ENCODE measurements at places on chromosomes 16 and 17. TPM values are rescaled to one million over a fixed set of nuclear protein-coding genes. Genes with fewer than 3 reads are reported as not detected.

DNA sequence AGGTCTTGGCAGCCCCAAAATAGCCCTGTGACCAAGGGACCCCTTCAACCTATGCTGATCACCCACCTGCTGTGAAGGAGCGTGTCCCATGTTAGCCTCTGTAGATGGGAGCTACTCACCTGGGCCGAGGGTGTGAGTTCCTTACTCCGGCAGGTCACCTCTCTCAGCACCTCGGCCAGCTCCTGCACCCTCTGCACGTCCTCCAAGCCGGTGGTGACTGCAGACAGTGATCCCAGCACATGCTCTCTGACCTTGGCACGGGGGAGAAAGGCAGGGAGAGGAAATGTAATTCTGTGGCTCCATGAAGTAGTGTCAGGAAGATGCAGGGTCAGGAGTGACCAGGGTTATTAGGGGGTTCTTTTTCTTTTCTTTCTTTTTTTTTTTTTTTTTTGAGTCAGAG is 67.7 kb upstream of the BCO1 start:
- H3K4me1 ChIP-seq: peaks cover 4% of the 10 kb centered on the region
- H3K4me3 ChIP-seq: no peak overlapping the region
- DNase-seq: no peak
- H3K27me3 ChIP-seq: peaks cover 19% of the 10 kb centered on the region
- H3K27ac ChIP-seq: no peak overlapping the region

GRCh38 chr17:31068291-31068690 is 26.5 kb upstream of the NF1 start:
- H3K27me3 ChIP-seq: no peaks in the 10 kb centered on the region
- H3K36me3 ChIP-seq: peaks cover 2% of the 10 kb centered on the region
- peaks cover 17% of the 10 kb centered on the region for H3K4me1 ChIP-seq
- no peak for DNase-seq

The C17orf113 gene
- total RNA-seq: 0.77 TPM

DNA sequence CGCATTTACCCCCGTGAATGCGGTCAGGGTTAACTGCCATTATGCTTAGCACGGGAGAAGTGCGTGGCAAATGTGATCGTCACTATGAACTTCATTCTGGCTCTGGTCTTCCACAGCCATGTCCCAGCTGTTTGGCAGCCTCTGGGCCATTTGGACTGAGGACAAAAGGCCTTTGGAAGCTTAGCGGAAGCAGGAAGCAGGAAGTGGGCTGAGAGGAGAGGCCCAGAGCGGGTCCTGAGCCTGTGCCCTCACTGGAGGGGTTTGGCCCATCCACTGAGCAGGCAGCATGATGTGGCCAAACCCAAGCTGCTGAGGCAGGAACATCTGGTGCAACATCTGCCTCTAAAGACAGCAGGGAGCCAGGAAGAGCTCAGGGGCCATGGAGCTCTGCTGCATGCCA is 345.9 kb downstream of the C16orf95 start:
- no peak overlapping the region for H3K27ac ChIP-seq
- peaks cover 1% of the 10 kb centered on the region for H3K36me3 ChIP-seq
- no peaks in the 10 kb centered on the region for H3K27me3 ChIP-seq
- no peak for DNase-seq
- H3K4me3 ChIP-seq: no peak overlapping the region

DNA sequence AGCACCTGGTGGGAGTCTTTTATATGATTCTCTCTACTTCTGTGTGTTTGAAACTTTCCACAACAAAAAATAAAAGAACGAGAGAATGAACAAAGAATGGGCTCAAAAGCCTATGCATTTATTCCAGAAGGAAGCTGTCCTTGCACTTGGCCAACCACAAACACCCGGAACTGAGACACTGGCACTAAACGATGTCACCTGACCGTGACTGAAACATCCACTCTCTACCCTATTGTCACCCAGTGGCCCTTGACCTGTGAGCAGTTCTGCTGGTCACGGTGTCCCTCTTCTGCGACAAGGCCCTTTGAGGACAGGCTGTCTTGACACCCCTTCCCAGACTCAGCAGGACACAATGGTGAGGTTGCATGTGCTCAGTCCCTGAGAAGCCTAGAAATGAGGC is 56.6 kb downstream of the TEKT5 start:
- H3K36me3 ChIP-seq: no peaks in the 10 kb centered on the region
- H3K4me1 ChIP-seq: no peaks in the 10 kb centered on the region
- H3K4me3 ChIP-seq: no peak overlapping the region
- no peak for DNase-seq
- H3K27me3 ChIP-seq: peaks cover 28% of the 10 kb centered on the region

The KRTAP4-1 gene
- not detected for total RNA-seq

The TNS4 gene
- total RNA-seq: 0.39 TPM

DNA sequence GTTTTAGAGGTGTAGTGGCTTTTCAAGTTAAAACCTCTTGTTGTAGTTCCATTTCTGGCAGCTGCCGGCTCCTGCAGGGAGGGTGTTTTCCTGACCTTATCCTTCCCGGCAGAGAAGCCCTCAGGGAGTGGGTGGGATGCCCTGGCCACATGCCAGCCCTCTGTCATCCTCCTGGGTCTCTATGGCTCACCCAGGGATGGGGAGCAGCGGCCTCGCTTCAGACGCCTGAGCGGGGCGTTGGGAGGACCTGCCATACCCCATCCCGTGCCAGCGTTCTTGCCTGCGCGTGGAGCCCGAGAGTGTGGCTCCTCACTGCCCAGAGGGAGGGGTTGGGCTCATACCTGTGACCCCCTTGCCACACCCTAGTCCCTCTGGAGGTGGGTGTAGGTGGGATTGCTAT is 11.9 kb downstream of the KCNJ12 start:
- no peak for DNase-seq
- peaks cover 3% of the 10 kb centered on the region for H3K36me3 ChIP-seq
- peak overlapping the region; percentile 17 for H3K27ac ChIP-seq

DNA sequence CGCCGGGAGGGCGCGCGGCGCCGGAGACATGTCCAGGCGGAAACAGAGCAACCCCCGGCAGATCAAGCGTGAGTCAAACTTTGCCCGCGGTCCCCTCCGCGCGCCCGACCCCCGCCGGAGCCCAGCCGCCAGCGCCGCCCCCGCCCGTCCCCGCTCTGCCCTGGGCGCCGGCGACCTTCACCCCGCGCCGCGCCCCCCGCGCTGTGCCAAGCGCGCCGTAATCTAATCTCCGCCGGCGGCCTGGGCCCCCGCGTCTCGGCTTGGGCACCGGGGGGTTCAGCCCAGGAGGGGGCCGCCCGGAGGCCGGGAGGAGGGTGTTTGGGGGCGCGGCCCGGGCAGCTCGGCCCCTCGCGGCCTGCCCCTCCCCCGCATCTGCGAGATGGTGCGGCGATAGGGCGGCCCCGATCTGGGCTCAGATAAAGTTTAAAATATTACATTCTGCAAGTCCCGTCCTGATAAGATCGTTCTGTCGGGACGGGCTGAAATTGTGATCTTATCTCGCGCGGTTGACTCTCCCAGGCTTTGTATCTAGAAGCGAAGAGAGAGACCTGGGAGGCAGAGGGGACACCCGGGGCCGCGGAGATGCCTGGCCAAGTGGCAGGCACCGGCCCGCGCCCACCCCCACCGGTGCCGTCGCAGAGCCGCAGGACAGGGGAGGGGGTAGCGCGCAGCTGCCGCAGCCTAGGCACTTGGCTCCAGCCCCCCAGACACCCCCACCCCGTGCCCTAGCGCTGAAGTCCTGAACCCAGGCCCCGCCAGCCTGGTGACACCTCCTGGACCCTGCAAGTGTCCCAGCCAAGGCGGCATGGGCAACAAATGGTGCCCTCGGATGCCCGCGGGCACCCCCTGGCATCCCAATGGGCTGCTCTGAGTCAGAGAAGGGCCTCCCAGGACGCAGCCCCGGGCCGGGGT is 787 bp downstream of the ZFPM1 start:
- no peak overlapping the region for H3K27ac ChIP-seq
- H3K4me3 ChIP-seq: peak overlapping the region; percentile 70
- no peak for DNase-seq

GRCh38 chr17:39132192-39132610 is 19.2 kb downstream of the PLXDC1 start:
- no peaks in the 10 kb centered on the region for H3K27me3 ChIP-seq
- peak overlapping the region; percentile 10 for H3K4me3 ChIP-seq
- peaks cover 33% of the 10 kb centered on the region for H3K4me1 ChIP-seq
- H3K27ac ChIP-seq: peak overlapping the region; percentile 92

The CMTM2 gene
- not detected for total RNA-seq

The C17orf67 gene
- total RNA-seq: 1.8 TPM

The KRT24 gene
- not detected for total RNA-seq

DNA sequence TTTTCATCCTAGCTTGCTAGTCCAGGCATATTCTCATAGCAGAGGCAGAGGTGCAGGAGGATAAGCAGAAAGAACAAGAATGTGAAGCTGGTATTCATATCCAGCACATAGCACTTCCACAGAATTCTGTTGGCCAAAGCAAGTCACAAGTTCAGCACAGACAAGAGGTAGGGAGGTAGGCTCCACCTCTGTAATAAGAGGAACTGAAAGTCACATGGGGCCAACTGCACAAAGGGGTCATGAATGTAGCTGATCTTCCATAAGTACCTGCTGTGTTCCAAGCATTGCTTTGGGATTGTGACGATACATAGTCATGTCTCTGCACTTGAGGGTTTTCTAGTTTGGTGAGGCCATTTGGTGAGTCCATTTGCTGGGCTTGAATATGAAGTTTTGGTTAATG is 110.8 kb upstream of the MPHOSPH6 start:
- no peaks in the 10 kb centered on the region for H3K36me3 ChIP-seq
- H3K27me3 ChIP-seq: peaks cover 15% of the 10 kb centered on the region
- no peak overlapping the region for H3K27ac ChIP-seq
- no peak overlapping the region for H3K4me3 ChIP-seq
- no peak for DNase-seq

DNA sequence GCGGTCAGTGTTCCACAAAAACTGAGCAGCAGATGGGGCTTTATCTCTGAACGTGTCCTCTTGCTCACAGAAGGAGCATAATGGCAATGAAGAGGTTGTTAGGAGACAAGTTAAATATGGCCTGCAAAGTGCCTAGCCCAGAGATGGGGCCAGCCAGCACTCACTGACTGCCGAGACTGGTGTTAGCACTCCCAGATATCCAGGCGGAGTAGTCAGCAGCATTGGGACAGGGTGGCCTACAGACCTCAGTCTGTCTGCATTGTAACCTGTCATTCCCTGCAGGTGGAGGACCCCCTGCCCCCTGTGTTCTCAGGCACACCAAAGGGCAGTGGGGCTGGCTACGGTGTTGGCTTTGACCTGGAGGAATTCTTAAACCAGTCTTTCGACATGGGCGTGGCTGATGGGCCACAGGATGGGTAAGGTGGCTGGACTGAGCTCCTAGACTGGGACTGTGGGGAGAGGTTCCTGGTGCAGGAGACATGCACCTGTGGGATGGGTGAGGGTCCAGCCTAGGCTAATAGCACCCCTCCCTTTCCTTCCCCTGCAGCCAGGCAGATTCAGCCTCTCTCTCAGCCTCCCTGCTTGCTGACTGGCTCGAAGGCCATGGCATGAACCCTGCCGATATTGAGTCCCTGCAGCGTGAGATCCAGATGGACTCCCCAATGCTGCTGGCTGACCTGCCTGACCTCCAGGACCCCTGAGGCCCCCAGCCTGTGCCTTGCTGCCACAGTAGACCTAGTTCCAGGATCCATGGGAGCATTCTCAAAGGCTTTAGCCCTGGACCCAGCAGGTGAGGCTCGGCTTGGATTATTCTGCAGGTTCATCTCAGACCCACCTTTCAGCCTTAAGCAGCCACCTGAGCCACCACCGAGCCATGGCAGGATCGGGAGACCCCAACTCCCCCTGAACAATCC is 4.2 kb downstream of the MFAP4 start:
- H3K4me3 ChIP-seq: no peak overlapping the region
- no peaks in the 10 kb centered on the region for H3K27me3 ChIP-seq
- H3K27ac ChIP-seq: peak overlapping the region; percentile 49
- peaks cover 31% of the 10 kb centered on the region for H3K36me3 ChIP-seq
- peak; percentile 51 for DNase-seq

- H3K36me3 ChIP-seq: peaks cover 11% of the 10 kb centered on the region
- no peaks in the 10 kb centered on the region for H3K27me3 ChIP-seq
- no peak overlapping the region for H3K27ac ChIP-seq
- peaks cover 26% of the 10 kb centered on the region for H3K4me1 ChIP-seq
- H3K4me3 ChIP-seq: no peak overlapping the region
- no peak for DNase-seq
Observed at GRCh38 chr16:14427371-14427948, 202.6 kb downstream of the PARN start.

- peaks cover 28% of the 10 kb centered on the region for H3K4me1 ChIP-seq
- DNase-seq: no peak
- no peak overlapping the region for H3K4me3 ChIP-seq
- H3K36me3 ChIP-seq: no peaks in the 10 kb centered on the region
Observed at GRCh38 chr16:23125277-23125676, 24.0 kb downstream of the USP31 start.

The SDK2 gene
- 38.5 TPM for total RNA-seq

GRCh38 chr16:58107709-58108108 is 21.5 kb downstream of the CFAP20 start:
- peaks cover 5% of the 10 kb centered on the region for H3K4me1 ChIP-seq
- peaks cover 2% of the 10 kb centered on the region for H3K36me3 ChIP-seq
- no peak overlapping the region for H3K27ac ChIP-seq
- no peak overlapping the region for H3K4me3 ChIP-seq
- no peaks in the 10 kb centered on the region for H3K27me3 ChIP-seq

GRCh38 chr16:50531901-50532300 is 16.3 kb upstream of the NKD1 start:
- H3K4me3 ChIP-seq: no peak overlapping the region
- no peak for DNase-seq
- no peaks in the 10 kb centered on the region for H3K4me1 ChIP-seq
- H3K36me3 ChIP-seq: no peaks in the 10 kb centered on the region
- H3K27ac ChIP-seq: no peak overlapping the region

GRCh38 chr16:50711862-50712559 is 18.6 kb downstream of the NOD2 start:
- H3K27me3 ChIP-seq: peaks cover 13% of the 10 kb centered on the region
- H3K27ac ChIP-seq: no peak overlapping the region
- DNase-seq: no peak
- H3K4me3 ChIP-seq: no peak overlapping the region

DNA sequence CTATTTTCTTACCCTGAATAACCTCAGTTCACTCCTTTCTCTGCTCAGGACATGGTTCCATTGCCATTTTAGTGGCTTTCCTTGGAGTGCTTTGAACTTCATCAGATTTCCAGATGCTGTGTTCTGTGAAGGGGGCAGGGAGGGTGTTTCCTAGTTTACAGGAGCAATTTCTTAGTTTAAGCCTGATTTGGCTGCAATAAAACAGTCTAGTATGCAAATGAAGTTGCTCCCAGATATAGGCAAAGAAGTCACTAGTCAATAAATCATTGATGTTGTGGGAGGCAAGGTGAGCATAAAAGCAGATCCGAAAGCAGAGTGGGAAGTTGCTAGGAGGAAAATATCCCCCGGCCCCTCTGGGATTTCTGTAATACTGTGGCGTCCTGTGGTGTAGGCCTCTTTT is 202.3 kb downstream of the HS3ST4 start:
- H3K4me3 ChIP-seq: no peak overlapping the region
- no peaks in the 10 kb centered on the region for H3K36me3 ChIP-seq
- no peak overlapping the region for H3K27ac ChIP-seq

The PNMT gene
- total RNA-seq: 0.46 TPM

The AATK gene
- 0.48 TPM for total RNA-seq

The EVPL gene
- total RNA-seq: not detected

- H3K4me1 ChIP-seq: peaks cover 1% of the 10 kb centered on the region
- DNase-seq: no peak
- no peak overlapping the region for H3K27ac ChIP-seq
- H3K36me3 ChIP-seq: no peaks in the 10 kb centered on the region
- H3K27me3 ChIP-seq: peaks cover 51% of the 10 kb centered on the region
Observed at GRCh38 chr16:84308120-84308519, 13.4 kb downstream of the WFDC1 start.

- H3K27me3 ChIP-seq: no peaks in the 10 kb centered on the region
- peaks cover 86% of the 10 kb centered on the region for H3K4me1 ChIP-seq
- H3K4me3 ChIP-seq: peak overlapping the region; percentile 15
- H3K36me3 ChIP-seq: peaks cover 15% of the 10 kb centered on the region
Observed at GRCh38 chr17:40448639-40449261, 5.5 kb downstream of the IGFBP4 start.

The HEATR9 gene
- not detected for total RNA-seq

The SLC5A11 gene
- total RNA-seq: not detected
